ENCODE measurements at places on chromosomes 5 and 9.
A peak's percentile ranks its signal among the peaks of the same experiment; 100 is the strongest.

DNA sequence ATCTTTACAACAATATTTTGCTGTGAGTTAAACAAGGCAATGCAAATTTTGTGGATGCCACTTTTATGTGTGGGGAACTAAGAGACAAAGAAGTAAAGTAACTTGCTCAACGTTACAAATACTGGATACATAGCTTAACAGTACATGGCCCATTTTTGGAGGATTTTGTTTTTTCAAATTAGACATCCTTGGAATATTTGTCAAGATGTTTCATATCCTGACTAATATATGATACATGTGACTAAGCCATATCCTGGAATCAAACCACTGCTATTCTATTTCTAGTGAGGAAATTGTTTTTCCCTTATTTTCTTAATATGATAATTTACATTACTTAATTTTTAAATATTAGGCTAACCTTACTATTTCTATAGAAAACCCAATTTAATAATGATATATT is 529.8 kb downstream of the DMRTA1 start:
- no peak for DNase-seq

- DNase-seq: peak; percentile 98
Observed at GRCh38 chr5:43040287-43041098, at the start of gene ANXA2R. Gene ANXA2R, minus strand, starts transcription at chr5:43040319. Its CDS starts 273 bp downstream, at chr5:43040046.

DNA sequence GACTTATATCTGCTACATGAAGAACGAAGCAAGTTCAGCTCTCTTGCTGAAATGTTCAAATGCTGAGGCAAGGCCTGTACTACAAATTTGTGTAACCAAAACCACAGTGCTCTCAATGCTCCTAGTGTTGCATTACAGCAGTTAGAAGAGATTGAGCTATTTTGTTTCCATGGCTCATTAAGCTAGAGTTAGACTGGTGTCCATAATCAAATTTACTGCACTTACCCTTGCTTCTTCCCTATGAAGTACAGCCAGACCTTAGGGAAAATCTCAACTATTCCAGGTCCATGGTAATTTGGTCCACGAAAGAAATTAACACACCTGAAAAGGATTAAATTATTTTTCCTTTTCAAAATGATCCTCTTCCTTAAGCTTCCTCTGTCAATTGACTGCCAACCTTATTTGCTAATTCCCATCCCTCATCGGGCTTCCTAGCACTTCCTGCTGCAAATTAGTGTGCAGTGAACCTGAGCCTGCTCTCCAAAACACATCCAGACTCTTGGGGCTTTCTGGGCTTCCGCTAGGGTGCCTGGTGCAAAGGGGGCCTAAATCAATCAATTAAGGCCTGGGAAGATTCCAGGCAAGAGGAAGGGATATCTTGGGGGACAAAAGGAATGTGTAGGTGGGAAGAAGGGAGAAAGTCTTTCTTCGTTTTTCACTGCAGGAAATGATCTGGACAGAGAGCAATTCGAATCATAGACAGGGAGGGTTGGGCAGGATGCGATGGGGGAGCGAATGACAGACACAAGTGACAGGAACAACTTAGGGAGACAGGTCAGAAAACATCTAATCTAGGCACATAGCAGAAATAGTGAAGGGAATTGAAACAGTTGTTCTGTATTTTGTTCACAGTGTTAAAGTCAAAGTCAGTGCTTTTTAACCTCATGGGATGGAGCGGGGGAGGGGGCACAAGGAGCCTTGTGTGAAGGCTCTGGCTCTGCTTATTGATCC is 542.4 kb downstream of the RAB3C start:
- DNase-seq: peak; percentile 0

- no peak for DNase-seq
Observed at GRCh38 chr9:92949266-92949982, 2.1 kb downstream of the FGD3 start.

- no peak for DNase-seq
Observed at GRCh38 chr5:108989761-108990392, 242.2 kb downstream of the FER start.

GRCh38 chr5:135606431-135606830 is 27.6 kb upstream of the CXCL14 start:
- DNase-seq: no peak

- DNase-seq: no peak
Observed at GRCh38 chr5:168660691-168661090, 81.5 kb upstream of the PANK3 start.

GRCh38 chr5:150729859-150730258 is 29.0 kb downstream of the DCTN4 start:
- DNase-seq: no peak

Measured in NCI-H526 treated with DMSO at 0.1 percent for 48 hours (cell line).